ENCODE measurements at places on chromosomes 6 and 20. TPM values are rescaled to one million over a fixed set of nuclear protein-coding genes. Genes with fewer than 3 reads are reported as not detected.

DNA sequence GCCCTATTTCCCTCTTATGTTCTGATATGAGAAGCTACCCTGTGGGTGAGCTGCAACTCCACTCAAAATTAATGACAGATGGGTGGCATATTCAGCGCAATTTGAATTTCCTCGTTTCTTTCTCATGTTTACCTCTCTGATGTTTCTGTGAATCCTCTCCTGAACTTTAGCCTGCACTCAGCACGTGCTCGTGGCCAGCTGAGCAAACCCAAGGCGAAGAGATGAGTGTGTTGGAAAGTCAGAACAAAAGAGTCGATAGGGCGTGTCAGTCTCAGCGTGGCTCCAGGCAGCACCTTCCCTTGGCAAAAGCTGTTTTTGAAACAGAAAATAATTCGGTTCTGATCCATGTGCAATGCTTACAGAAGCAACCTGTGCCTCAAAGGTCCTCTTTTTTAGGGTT, 226.1 kb upstream of the GMDS start:
- peaks cover 6% of the 10 kb centered on the region for H3K4me1 ChIP-seq
- H3K27me3 ChIP-seq, result peaks cover 14% of the 10 kb centered on the region
- H3K4me3 ChIP-seq, result no peak overlapping the region
- DNase-seq, result no peak
- H3K36me3 ChIP-seq, result peaks cover 3% of the 10 kb centered on the region
- no peak overlapping the region for H3K27ac ChIP-seq

GRCh38 chr20:54203281-54203680, 4.6 kb upstream of the PFDN4 start:
- H3K27me3 ChIP-seq, result no peaks in the 10 kb centered on the region
- peaks cover 7% of the 10 kb centered on the region for H3K4me1 ChIP-seq
- H3K4me3 ChIP-seq, result no peak overlapping the region
- DNase-seq, result no peak

DNA sequence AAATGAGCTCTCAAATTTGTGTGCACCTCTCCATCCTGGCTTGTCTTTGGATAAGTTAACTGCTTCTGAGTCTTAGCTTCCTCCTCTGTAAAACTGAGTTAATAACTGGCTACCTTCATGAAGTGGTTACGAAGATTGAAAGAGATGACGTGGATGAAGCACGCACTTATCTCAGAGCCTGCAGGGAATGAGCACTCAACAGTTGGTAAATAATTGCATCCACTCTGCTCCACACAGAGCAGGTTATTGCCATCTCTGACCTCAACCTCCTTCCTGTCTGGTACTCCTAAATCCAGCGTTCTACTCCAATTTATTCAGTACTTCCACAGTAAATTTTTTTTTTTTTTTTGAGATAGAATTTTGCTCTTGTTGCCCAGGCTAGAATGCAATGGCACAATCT, 6.9 kb downstream of the AURKA start:
- peak overlapping the region; percentile 2 for H3K27ac ChIP-seq
- no peak for DNase-seq
- H3K27me3 ChIP-seq, result no peaks in the 10 kb centered on the region

Gene ELOVL2
- not detected for total RNA-seq

DNA sequence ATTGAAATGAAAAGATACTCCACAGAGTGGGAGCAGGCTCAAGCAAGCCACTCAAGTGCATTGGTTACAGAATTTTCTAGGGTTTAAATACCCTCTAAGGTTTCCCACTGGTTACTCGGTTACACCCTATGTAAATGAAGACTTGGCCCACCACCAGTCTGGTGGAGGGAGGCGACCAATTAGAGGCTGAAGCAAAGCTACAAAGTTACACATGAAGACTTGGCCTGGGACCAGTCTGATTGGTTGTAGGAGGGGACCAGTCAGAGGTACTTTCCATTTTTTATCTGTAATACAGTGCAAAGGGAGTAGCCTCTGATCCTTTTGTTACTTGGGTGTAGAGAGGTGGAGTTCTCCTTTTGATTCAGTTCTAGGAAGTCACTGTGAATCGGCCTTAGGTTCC, 7.6 kb downstream of the SRSF12 start:
- H3K4me3 ChIP-seq, result no peak overlapping the region
- no peaks in the 10 kb centered on the region for H3K36me3 ChIP-seq
- H3K27ac ChIP-seq, result no peak overlapping the region
- no peak for DNase-seq
